Mesenchymal stem cell (in vitro differentiated cells and primary cell): ENCODE measurements at places on chromosomes 2 and 18.

- DNase-seq: no peak
These were observed 997 bp downstream of the BOK start for GRCh38 chr2:241559323-241560161.

- peak; percentile 83 for DNase-seq
These were observed 492.0 kb downstream of the TNS1 start for GRCh38 chr2:217510771-217511291.

DNA sequence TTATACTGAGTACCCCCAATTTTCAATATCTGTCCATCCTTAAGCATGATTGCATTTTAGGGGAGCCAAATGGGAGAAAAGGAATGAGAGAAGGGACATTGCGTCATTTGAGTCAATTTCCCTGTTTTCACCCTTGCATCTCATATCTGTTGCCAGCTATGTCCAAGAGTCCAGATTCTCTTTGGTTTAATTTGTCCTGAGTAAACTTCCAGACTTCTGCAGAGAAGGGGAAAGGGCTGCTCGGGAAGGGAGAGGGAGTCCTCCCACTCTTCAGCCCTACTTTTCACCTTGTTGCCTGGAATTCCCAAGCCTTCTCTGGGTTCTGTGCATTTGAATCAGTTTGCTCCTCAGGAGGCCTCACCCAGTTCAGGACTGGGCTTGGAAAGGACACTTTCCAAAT is 16.5 kb downstream of the GREB1 start:
- DNase-seq: no peak

DNA sequence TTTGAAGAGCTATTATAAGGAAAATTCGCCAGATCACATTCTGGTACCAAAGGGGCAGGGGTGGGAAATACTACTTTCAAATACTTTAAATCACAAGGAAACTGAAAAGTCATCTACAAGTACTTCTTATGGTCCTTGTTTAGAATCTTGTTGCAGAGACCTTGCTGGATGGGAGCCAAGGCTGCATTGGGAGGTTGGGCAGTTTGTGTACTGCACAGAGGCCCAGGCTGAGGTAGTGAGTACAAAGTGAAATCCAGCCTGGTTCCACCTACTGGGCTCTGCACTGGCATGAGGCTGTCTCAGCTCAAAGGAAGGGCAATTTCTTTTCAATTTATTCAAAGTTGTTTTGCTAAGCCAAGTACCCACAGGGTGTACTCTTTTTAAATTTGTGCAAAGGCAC is 140.3 kb upstream of the DLX2 start:
- DNase-seq: no peak

DNA sequence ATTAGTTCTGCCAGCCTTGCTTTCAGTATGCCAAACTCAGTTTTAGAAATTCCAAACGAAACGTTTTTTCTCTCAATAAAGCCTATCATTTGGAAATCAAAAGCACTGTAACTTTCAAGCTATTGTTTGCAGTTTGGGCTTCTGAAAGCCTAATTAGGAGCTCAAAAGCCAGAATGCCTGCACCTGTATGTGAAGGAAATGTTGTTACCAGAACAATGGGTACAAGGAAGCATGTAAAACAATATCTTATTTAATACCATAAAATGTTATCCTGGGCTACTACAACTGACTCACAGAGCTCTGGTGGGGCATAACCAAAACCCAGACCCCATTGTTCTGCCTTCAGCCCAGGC is 12.6 kb upstream of the GULP1 start:
- no peak for DNase-seq

DNA sequence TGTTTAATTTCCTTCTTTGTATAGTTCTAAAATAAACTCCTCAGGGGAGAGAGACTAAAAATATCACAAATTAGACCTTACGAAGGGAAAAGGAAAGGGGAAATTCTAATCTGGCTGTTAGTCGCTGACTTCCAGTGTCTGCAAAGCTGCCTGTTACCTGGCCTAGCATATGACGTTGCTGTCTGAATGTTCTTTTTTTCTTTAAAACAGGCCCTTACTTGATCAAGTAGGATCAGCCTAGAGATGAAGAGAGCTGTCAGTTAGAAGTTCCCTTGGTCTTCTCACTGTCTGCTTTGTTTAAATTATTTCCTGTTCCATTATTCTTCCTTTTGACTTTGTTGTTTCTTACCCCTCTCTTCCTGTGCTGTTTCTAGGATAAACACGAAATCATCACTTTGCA is 11.2 kb downstream of the NCK2 start:
- no peak for DNase-seq

DNA sequence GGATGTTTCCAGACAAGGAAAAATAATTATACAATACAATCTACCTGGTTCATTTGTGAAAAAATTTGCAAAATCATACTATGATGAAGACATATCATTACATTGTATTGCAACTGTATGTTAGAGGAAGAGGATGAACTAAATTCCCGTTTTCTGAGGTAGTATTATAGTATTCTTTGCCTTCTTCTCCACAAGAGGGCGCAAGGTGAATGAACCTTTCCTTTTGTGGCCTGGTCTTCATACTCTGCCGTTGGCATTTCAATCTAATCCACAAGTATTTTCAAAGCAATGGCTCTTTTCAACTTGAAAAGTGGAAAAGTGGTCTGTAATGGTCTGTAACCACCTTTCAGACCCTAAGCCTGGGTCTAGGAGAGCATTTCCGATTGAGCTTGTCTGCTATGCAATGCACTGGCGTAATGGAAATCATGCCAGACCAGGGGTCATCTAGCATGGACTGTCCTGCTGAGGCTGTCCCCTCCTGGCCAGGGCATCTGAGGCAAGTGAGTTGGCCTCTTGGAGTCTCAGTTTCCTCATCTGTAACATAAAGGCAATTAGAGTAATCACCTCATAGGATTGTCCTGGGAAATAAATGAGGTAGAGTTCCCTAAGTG is 30.8 kb upstream of the ZNF396 start:
- peak; percentile 77 for DNase-seq

DNA sequence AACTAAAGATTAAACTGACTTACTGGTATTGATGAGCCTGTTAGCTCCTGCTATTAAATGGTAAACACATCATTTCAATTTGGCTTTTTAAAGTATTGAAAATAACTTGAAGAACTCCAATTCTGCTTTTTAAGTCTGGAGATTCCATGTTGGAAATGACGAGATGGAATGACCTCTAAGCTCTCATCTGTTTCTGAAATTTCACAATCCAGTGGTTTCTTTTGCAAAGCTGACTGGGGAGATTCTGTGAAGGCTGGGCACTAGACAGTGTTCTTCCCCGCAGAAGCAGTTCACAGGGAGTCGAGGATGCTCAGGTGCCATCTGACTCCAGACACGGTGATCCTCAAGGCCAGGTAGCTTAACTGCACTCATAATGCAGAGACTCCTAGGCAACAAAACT is 44.7 kb downstream of the DHRS9 start:
- no peak for DNase-seq

DNA sequence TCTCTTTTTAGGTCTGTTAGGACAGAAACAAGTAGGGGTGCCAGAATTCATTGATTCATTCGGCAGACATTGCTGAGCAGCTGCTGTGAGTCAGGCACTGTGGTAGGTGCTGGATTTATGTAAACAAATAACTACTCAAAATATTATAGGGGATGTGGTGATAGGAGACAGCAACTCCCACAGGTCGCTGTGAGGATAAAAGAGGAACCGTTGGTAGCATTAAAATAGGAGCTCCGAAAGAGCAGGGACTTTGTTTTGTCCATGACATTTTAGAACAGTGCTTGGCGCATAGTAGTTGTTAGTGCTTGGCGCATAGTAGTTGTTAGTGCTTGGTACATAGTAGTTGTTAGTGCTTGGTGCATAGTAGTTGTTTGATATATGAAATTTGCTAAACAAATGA is 29.2 kb downstream of the ATP6V1C2 start:
- no peak for DNase-seq

- DNase-seq: no peak
These were observed 348.4 kb upstream of the RAB12 start for GRCh38 chr18:8260827-8261226.

DNA sequence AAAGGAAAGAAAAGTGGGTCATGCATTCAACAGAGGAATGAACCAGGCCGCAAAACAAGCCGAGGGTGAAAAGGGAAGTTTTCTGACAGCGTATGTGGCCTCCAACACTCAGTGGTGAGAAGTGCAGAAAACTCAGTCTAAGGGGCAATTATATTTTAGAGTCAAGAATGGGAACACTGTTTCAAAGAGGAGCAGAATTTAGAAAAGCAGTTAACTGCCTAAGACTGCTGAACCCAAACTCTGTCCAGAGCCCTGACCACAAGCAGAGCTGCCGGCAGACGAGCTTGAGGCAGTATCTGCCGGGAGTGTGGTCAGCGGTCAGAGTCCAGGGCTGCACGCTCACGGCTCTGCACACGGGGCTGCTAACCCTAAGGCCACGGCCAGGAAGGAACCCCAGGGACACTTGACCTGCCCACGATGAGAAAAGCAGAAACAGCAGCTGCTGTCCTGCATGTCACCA is 347.0 kb upstream of the ID2 start:
- no peak for DNase-seq

- peak; percentile 26 for DNase-seq
These were observed 3.0 kb downstream of the CNNM4 start for GRCh38 chr2:96763511-96764252.

- no peak for DNase-seq
These were observed 6.8 kb upstream of the DNAJB2 start for GRCh38 chr2:219272356-219272755.

- DNase-seq: no peak
These were observed 12.7 kb downstream of the KCNF1 start for GRCh38 chr2:10924441-10924840.

- DNase-seq: peak; percentile 48
These were observed 63.2 kb downstream of the GNAL start for GRCh38 chr18:11752116-11752911.

DNA sequence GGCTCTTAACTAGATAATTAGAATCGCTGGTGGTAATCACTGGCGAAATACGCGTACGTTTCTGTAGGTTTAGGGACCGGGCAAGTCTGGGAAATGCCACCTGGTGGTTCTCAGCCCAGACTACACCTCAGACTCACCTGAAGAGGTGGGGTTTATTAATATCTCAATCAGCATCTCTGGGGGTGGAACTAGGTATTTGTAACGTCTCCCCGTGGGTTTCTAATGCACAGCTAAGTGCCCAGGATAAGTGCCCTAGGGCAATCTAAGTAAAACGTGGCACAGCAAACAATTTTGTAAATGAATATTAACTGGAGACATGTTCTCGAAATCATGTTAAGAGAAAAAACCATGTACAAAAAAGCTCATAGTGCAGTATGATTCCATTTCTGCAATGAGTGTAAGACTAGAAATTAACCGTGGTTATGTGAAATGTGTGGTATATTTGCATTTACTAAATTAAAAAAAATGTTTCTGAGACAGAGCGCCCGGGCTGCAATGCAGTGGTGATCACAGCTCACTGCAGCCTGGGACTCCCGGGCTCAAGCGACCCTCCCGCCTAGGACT is 760 bp upstream of the CNOT11 start:
- no peak for DNase-seq

DNA sequence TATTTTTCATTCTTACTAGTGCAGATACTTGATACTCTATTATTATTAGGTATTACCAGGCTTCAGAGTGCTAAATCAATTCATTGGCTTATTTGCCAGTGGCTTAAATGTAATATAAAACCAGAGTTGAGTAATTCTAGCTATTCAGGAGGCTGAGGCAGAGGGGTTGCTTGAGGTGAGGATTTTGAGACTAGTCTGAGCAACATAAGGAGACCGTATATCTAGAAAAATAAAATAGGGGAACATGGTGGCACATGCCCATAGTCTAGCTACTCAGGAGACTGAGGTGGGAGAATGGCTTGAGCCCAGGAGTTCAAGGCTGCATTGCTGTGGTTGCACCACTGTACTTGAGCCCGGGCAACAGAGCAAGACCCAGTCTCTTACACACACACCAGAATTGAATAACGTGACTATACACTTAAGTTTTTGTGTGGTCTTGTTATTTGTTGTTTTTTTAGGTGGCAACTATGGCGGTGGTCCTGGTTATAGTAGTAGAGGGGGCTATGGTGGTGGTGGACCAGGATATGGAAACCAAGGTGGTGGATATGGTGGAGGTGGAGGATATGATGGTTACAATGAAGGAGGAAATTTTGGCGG is 4.8 kb downstream of the HNRNPA3 start:
- DNase-seq: no peak

GRCh38 chr2:223981241-223981640 is 24.0 kb downstream of the MRPL44 start:
- DNase-seq: no peak

GRCh38 chr2:54579682-54580620 is 123.8 kb downstream of the SPTBN1 start:
- no peak for DNase-seq

DNA sequence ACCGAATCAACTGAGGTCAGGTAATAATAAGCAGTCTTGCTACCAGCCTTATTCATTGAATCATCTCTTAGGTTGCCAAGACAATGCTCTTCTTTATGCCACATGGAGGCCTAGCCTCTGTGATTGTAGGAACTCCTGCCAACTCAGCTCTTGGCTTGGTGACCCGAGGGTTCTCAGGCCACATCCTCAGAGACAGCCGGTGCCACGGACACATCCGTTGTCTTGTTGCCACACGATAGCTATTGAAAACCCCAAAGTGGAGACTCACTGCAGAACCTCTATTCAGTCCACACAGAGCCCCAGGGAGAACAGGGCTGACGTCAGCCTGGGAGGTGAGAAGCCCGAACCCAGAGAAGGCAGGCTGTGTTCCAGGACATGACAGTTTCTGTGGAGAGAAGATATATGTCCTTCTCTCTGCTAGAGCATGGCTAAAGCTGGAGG is 53.5 kb upstream of the TGFA start:
- DNase-seq: no peak

- no peak for DNase-seq
These were observed 94.6 kb upstream of the MCFD2 start for GRCh38 chr2:47010176-47010575.

GRCh38 chr18:59908799-59909198 is 9.0 kb downstream of the PMAIP1 start:
- peak; percentile 82 for DNase-seq

DNA sequence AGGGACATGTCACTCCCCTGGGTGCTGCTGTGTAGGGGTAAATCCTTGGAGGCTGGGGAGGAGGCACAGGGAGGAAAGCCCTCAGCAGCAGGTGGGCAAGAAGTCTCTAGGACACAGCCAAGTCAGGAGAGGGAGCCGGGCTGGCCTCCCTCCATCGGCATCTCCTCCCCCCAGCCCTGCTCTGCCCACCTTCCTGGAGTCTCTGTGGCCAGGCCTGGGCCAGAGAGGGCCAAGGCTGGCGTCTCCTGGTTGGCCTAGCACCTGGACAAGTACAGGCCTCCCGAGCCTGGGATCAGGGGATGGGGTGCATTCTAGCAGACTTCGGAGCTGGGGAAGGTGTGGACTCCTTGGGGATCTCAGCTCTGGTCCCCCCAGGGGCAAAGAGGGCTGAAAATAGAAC is 1.8 kb downstream of the SPEG start:
- no peak for DNase-seq

- peak; percentile 83 for DNase-seq
These were observed 1.7 kb downstream of the TMSB10 start for GRCh38 chr2:84906900-84907714.

GRCh38 chr2:64609227-64609941 is 44.3 kb downstream of the SERTAD2 start:
- peak; percentile 48 for DNase-seq
